ENCODE measurements at places on chromosomes 7 and 10. TPM values are rescaled to one million over a fixed set of nuclear protein-coding genes. Genes with fewer than 3 reads are reported as not detected.
A peak's percentile ranks its signal among the peaks of the same experiment; 100 is the strongest.

DNA sequence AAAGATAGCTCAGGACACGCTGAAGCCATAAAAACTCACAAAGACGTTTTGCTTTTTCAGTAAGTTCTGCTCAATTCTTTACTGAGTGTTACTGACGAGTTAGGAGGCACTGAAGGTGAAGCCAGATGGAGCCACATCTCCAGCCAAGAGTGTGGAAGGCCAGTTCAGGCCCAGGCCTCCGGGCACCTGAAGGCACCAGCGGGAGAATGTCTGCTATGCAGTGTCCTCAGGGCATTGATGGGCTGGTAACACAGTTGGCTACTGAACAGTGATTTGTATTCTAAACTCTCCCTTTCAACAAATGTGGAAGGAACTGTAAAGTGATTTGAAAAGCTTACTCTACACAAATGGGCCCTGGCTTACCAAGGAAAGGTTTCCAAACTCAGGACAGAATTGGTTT, 64.8 kb upstream of the SVIL start:
- no peak for DNase-seq

DNA sequence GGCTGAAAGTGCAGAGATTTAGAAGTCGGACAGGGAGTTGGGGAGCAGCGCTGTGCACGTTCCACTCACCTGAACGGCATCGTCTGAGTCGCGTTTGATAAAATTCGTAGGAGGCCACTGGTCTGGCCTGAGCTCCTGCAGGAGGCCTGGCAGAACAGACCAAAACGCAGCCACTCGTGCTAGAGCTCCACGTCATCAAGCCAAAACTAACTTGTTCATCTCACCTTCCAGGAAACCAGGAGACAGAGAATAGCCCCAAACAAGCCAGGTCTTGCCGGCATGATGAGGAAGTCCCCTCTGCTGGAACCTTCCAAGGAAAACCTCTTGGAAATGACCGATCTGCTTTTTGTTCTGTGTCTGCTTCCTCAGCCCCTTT, 43.4 kb upstream of the DNAJB6 start:
- no peak for DNase-seq

- no peak for DNase-seq
Observed at GRCh38 chr7:141742229-141742628, 4.1 kb downstream of the SSBP1 start.

GRCh38 chr7:39811161-39811614, 138.9 kb upstream of the CDK13 start:
- DNase-seq: no peak

DNA sequence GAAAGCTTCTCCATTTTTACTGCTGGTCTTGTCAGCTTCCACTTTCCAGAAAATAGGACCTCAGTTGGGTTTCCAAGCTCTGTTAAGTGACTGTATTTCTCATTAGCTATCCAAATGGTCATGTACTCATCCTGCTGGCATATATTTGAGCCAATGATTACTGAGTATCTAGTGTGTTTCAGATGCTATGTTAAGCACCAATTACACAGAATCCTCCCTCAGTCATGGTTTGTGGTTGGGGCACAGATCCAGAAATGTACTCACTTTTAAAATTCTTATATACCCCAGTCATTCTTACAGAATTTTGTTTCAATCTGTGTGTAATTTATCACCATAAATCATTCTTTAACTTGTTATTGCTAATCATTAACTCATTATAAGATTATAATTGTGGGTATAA, 362.3 kb upstream of the MTPN start:
- DNase-seq: no peak

- no peak for DNase-seq
Observed at GRCh38 chr7:114180556-114181266, 233.9 kb upstream of the FOXP2 start.

DNA sequence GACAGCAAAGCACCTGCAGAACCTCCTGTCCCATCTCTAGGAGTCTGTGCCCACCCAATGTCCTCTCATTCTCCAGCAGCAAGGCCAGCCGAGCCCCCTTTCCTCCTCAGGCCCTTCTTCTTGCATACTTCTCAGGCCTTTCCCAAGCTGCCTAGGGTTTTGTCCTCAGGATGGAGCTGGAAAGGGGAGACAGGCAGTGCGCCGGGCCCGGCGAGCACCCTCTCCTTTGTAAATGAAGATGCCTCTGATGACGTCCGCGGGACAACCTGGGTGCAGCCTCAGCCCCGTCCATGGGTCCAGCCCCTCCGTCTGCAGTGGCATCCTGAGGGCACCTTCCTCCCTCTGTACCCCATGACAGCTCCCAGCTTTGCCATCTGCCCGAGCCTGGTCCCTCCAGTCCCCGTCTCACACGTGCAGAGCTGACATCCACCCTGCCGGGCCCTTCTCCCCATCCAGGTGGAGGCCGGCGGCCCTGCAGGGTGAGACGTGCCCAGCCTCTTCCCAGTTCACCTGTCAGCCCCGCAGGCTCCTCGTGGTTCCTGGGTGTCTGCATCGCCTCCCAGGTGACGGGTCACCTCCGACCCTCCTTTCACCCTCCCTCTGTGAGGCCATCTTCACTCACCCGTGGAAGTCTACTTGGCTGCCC, 36.4 kb downstream of the JAKMIP3 start:
- DNase-seq: no peak

DNA sequence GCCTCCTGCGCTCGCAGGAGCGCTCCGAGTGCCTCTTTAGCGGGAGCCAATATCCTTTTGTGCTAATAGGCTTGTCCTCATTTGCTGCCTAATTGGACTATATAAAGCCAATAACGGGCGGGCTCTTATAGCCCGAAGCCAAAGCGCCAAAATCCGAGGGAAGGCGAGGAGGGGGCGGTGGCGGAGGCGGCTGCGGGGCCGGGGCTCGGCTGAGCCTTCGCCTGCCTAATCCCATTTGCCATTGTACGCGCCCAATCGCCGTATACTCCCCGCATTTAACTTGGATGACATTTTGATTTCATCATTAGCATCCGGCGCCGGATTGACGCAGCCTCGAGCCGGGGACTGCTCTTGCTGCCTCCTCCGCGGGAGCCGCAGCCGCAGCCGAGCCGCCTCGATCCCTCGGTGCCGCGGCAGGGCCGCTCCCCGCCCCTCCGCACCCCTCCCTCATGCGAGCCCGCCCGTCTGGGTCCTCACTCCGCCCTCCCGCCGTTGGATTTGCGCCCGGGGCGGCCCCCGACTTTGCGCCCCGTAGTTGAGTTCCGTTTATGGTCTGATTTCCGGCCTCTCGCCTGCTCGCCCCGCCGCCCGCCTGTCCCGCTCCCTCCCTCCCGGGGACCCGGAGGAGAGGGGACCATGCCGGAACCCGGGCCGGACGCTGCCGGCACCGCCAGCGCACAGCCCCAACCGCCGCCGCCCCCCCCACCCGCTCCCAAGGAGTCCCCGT, at the start of gene HMX3:
Gene HMX3, plus strand, starts transcription at position 556 of the 727 bp plus-strand sequence. Its CDS starts 81 bp downstream, at position 637.
- peak; percentile 68 for DNase-seq

- DNase-seq: no peak
Observed at GRCh38 chr7:2681929-2682799, 5.8 kb upstream of the AMZ1 start.

DNA sequence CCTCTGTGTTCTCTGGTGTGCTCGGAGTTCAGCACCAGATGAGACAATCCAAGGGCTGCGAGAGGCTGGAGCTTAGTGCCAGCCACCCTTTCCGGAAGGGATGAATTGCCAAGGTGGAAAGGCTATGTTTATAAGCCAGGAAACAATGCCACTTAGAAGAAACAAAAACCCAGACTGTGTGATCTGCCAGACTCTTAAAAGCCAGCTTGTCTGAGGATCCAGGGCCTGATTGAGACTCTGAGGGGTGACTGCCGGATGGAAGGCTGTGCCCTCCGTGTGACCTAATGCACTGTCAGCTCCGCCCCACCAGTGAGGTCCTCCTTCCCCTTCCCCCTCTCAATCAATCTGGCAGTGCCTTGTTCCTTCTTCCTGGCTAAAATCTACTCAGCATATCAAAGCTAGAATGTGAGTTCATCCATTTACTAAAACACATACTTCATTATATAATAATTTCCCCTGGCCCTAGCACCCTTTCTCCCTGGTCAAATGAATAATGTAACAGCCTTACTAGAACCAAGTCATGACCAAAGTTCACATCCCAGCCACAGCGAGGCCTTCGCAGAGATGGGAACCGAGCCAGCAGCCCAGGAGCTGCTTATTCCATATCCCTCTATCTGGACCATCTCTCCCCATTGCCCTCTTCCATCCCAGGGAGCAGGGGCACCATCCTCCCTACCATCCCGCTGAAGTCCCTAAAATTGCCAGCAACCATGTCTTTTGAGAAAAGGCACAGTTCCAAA, 25.5 kb downstream of the FAM107B start:
- DNase-seq: no peak

GRCh38 chr10:17353568-17354300, 100.7 kb downstream of the ST8SIA6 start:
- no peak for DNase-seq

DNA sequence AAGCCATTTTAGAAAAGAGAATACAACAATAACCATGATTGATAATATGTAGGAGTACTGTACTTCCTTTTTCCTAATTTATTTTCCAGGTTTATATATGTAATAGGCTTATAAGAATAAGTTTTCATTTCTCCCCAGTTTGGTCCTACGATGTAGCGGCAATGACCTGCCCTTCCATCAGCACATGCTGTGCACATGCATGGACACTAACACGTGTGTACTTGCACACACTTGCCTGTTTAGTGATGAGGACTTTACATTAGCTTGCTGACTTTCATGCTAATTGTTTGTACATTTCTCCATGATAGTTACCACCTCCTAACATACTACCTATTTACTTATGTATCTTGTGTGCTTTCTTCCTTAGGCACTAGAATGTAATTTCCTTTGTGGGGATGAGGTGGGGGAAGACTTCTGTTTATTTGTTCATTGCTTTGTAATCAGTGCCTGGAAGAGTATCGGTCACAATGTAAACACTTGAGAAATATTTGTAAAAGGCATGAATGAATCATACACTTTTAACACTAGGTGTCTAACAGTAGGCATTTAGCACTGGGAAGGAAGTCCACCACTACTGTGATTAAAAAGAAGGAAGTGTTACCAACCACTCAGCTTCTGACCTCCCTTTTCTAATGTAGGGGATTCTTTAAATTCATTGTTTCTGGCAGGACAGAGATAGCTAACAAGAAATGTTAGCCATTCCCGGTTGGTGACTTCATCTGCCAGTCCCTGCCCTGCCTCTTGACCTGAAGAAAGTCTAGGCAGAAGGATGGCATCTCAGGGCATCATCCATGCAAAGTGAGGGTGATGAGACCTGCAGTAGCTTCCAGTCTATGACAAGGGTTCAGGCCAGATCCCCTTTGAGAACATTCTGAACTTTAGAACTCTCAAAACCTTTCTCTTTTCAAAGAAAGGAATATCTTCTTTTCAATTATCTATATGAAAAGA, 120.2 kb upstream of the RAB18 start:
- DNase-seq: no peak

GRCh38 chr10:32054094-32054493, 2.1 kb downstream of the KIF5B start:
- no peak for DNase-seq

- DNase-seq: no peak
Observed at GRCh38 chr7:138698281-138698680, 2.9 kb downstream of the SVOPL start.

Gene OR2A12
- total RNA-seq: not detected

DNA sequence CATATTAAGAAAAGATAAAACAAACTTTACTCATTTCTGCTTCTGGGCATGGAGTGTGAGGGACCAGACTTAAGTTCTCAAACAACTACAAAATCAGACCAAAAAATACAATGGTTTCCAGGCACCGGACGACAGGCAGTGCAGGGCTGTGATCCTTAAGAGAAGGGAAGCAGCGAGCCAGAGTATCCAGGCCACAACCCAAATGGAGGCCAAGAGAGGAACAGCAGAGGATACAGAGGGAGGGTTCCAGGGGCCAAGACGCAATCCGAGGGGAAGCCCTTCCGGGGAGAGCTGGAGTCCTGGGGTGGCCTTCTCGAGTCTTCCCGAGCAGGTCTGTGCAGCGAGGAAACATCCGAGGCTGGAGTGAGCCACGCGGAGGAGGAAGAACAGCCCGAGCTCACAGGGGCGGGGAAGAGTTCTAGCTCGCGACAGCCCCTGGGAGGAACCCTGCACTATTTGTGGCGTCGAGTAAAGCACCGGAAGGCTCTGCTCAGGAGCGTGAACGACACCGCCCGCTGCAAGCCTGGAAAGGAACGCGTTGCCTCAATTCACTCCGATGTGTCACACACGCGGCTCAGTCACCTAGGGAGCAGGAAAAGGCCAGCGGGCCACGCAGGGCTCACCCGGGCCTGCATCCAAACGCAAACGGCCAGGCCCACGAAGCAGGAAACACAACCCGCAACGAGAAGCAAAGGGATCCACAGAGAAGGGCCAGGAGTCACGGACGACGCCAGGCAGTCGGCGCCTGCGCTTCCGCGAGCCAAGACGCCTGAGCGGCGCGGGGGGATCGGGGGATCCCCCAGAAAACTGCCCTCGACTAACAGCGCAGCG, 933 bp upstream of the RNF32 start:
- DNase-seq: no peak

Gene TMEM140
- 26.4 TPM for total RNA-seq

DNA sequence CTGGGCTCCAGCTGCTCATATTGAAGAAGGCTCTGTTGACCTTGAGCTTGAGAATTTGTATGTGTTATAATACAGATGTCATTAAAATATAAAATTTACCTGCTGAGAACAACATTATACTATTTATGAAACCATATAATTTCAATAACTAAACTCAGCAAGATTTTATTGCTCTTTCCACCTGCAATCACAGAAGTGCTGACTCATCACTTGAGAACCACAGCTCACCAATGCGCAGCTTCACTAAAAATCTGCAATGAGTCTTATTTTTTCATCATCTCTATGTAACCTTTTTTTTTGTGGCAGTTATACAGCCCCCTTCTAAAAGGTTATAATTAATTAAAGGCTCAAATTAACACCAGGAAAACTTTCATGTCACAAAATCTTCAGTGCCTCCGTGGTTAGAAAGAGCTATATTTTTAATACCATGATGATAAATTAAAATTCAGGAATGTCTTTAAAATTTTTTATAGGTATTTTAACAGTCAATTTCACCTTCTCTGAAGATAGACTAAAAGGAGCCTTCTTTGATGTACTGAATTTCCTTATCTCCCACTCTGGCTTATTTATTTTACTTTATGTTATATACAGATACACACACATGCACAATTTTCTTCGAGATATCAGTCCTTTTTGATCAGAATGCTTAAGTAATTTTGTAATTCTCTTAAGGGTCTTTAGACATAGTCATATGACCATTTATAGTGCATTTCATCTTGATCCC, 102.7 kb downstream of the EVX1 start:
- DNase-seq: no peak

- no peak for DNase-seq
Observed at GRCh38 chr7:72230281-72230680, 181.9 kb downstream of the CALN1 start.

GRCh38 chr7:84548366-84549365, 354.1 kb upstream of the SEMA3A start:
- DNase-seq: no peak

Measured in activated T-cell treated with anti-CD3 and anti-CD28 coated beads, Interleukin-2, amount 50 U/mL, for 72 hours (primary cell).